ENCODE measurements at places on chromosomes 6 and 20.

- DNase-seq: no peak
These were observed 44.8 kb downstream of the TCP11 start for GRCh38 chr6:35096129-35096862.

DNA sequence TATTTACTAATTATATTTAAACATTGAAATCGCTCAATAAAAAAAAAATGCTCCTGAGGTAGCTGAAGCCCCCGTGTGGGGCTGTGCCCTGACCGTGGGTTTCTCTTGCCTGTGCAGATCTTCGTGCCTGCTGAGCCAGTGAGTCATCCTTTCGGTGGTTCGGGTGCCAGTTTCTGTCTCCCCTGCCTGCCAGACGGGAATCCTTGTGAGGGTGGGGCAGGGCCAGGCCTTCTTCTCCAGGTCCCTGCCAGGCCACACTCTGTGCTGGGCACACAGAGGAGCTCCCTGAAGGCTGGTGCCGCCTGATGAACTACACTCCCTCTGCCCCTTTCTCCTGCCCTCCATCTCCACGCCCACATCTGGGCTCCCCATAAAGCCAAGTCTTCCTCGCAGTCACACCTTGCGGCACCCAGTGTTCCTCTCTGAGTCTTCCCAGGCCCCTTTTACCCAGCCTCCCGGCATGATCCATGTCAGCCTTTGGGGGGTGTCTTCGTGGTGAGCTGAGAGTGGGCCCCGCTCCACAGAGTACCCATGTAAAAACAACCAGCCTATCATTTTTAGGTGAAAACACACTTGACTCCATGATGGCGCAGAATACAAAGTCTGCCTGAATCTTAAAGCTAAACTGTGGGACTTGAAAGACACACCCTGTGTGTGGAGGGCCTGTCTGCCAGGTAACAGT, 19.3 kb downstream of the FGD2 start:
- no peak for DNase-seq

- no peak for DNase-seq
These were observed 371.1 kb downstream of the FARS2 start for GRCh38 chr6:5632348-5632935.

DNA sequence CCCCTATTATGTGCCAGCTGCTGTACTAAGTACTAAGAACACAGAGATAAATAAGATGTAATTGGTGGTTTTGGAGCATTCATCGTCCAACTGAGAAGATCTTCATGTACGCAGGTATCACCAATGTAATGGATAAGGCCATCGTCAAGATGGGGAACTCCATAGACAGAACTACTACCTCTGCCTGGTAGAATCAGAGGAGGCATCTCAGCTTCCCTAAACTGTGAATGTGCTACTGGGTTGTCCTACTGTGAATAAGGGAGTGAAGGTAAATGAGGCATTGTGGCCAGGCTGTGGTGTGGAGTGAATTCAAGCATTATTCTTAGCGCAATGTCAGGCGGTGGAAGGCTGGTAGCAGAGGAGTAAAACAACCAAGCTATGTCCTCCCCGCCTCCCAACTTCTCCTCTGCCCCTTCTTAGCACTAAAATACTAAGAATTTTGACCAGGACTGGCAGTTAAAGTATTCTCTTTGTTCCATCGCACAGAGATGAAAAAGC, 68.2 kb downstream of the TBC1D7 start:
- no peak for DNase-seq

- DNase-seq: no peak
These were observed 100.2 kb upstream of the ARMC2 start for GRCh38 chr6:108748055-108748454.

- no peak for DNase-seq
These were observed 322.2 kb downstream of the NRN1 start for GRCh38 chr6:5684320-5685053.

GRCh38 chr20:57252559-57253162, 13.8 kb downstream of the BMP7 start:
- DNase-seq: no peak

DNA sequence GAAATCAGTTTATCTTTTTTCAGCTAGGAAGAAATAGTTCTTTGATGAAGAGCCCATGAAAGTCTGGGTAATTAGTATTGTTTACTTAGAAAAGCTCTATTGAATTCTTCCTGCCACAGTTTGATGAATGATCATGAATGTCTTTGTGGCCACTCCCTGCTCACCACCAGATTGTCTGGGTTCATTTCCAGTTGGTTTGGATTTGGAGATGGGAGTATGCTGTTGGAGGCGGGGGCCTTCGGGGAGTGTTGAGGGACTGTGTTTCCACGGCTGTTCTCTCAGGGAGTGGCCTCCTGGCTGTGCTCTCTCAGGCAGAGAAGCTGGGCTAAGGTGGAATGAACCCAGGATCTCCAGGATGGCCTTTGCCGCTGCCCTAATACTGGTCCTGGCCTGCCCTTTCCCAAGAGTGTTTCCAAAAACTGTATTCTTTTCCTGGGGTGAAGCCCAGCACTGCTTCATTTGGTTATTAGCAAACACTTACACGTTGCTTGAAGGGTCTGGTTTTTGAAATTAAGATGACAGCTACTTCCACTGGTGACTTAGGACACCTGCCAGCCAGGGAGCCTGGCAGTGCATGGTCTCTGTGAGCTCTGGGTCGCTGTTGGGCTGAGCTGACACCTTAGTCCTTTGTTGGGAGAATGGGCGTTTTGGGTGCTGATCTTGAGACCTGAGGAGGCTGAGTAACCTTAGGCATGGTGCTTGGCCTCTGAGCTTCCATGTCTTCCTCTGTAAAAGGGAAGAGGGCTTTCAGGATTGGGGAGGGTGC, 23.2 kb downstream of the PRPF6 start:
- DNase-seq: no peak

DNA sequence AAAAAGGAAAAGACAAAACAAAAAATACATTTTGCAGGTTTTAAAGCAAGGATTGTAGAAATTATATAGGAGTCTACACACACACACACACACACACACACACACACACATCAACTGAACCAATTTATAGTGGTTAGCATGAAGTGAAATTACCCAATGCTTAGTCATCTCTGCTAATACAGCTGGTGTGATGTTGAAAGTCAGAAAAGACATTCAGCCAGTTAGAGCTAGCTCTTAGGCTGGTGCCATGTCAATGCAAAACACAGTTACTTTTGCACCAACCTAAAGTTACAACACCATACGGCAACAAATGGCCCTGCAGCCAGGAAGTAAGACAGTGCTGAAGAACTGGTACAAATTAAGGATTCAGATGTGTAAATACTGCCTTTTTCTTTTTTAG, 15.2 kb downstream of the FAM210B start:
- DNase-seq: no peak

GRCh38 chr6:50842861-50843384, 24.3 kb downstream of the TFAP2B start:
- no peak for DNase-seq

DNA sequence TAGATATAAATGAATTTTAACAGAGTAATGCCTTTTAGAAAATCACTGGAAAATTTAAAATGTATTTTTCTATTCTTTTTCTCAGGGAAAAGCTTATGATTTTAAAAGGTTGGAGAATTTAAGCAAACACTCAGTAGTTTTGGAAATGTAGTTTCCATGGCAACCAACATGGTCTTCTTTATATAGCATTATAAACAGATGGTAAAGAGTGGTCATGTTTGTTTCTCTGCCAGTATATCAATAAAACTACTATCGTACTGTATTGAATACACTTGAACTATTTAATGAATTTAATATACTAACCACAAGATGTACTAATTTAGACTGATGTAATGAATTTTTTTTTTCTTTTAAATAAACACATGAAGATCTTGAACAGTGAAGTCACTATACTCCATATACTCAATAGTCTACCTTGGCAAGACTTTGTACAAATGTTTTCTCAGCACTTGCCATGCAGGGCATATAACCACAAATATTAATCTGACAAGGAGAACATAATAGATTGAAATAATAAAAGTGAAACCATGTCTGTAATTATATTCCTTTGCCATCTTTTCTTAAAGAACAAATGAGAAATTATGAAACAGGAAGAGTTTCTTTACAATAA, 105.5 kb downstream of the PDSS2 start:
- DNase-seq: no peak

DNA sequence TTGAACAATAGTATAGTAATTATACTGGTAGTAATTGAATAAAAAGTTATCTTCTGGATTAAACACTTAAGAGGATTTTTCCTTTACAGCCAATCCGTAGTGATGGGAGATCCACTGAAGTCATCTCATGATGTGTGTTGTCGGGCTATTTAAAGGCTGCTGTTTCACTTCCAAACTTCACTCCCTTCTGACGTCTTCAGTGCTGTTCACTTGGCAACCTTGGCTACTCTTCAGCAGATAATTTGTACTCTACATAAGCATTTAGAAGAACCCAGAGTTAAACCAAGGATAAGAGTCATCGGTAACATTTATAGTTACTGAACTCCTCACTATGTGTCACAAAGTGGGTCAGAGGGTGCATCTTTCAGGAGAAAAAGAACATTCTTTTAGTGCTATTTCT, 179.1 kb upstream of the EYA4 start:
- DNase-seq: no peak

GRCh38 chr6:42140032-42140431, 2.4 kb downstream of the C6orf132 start:
- no peak for DNase-seq

GRCh38 chr6:30363459-30363858, 18.5 kb downstream of the RPP21 start:
- DNase-seq: no peak

GRCh38 chr6:6875818-6876470, 231.8 kb upstream of the RREB1 start:
- DNase-seq: no peak

DNA sequence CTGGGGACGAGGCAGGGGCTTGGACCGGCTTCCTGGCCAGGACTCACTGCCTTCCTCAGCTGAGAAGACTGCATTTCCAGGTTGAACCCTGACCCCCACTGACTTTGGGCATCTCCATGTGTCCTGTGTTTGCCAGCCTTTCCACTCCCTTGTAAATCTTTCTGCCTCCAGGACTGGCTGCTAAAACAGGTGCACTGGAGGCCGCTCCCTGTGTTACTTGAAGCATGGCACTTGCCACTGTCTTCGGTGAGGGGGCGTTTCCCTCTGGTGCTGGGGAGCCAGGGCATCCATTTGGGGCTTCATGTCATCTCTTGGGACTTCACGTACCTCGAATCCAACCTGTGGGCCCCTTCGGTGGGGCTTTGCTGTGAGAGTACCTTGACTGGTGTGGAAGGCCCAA, 6.7 kb upstream of the RBM38 start:
- DNase-seq: no peak

DNA sequence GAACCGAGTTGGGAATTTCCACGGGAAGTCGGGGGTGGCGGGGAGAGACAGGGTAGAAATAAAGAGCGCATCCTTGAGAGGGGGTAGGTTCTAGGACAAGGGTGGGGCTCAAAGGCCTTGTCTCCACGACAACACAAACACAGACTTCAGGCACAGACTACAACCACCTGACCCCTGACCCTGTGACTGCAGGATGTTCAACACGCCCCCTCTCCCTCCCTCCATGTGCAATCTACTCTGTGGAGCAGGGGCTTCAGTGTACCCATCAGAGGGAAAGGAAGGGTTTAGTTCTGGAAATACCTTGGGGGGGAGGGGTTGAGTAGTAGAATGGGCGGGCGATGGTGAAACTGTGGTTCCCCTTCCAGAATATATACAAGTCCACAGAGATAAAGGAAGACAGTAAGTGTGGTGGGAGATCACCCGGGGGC, 651 bp upstream of the TAPBP start:
- no peak for DNase-seq

DNA sequence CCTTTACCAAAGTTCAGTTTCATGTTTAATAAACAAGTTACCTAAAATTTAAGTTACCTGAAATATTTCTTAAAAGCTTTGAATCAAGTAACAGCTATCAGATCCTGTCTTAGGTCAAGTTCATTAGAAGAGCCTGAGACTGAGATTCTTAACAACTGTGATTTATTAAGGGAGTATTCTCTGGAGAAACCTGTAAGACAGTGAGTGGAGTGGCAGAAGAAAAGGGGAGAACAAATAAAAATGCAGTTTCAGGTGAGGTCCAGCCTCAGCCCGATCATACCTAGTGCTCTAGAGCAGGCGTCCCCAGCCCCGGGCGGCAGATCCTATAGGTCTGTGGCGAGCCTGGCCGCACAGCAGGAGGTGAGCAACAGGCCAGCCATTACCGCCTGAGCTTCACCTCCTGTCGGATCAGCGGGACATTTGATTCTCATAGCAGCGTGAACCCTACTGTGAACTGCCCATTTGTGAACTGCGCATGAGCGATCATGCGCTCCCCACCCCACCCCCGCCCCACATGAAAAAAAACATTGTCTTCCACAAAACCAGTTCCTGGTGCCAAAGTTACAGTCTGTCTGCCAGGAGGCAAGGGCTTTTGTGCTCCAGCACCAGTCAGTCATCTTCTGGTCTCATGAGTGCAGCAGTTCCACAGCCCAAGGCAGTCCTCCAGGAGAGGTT, 59.2 kb upstream of the ADGRB3 start:
- peak; percentile 20 for DNase-seq

GRCh38 chr6:40439026-40439800, 148.0 kb downstream of the LRFN2 start:
- no peak for DNase-seq

DNA sequence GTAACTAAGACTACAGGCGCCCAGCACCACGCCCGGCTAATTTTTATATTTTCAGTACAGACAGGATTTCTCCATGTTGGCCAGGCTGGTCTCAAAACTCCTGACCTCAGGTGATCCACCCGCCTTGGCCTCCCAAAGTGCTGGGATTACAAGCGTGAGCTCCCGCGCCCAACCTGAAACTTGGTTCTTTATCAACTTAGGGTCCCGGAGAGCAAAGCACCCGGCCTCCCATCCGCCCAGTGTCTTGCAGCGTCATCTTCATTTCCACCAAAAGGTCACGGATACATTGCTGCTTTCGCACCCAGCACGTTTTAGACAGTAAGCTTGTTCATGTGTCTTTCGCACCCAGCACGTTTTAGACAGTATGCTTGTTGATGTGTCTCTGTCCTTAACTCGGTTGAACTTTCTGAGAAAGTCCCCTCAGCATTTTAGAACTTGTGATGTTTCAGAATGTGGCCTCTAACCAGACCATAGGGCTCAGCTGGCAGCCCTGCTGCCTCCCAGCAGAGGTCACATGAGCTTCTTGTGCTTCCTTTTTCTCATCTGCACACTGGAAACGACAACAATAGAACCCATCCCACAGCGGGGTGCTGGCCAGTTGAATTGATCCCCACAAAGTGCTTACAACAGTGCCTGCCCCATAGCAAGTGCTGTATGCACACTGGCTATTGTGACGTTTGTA, 48.8 kb downstream of the PRR18 start:
- DNase-seq: no peak

DNA sequence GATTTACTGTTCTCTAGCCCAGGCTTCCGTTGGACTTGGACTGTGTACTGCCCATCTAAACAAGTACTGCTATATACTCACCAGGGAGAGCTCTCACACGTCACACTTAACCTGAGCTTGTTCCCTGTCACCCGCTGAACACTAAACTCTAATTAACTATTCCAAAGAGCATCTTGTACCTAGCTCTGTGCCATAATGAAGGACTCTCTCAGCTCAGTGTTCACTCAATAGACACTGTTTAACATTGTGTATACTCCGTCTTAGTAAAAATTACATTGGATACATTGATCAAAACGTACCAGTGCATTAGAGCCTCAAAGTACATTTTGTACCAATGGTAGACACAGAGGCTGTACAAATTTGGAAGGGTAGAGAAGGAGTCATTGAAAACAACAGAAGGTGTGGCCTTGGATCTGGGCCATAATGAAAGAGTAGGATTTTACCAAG, 55.4 kb upstream of the EPHA7 start:
- no peak for DNase-seq
